ENCODE measurements at places on chromosomes 12 and 14.

DNA sequence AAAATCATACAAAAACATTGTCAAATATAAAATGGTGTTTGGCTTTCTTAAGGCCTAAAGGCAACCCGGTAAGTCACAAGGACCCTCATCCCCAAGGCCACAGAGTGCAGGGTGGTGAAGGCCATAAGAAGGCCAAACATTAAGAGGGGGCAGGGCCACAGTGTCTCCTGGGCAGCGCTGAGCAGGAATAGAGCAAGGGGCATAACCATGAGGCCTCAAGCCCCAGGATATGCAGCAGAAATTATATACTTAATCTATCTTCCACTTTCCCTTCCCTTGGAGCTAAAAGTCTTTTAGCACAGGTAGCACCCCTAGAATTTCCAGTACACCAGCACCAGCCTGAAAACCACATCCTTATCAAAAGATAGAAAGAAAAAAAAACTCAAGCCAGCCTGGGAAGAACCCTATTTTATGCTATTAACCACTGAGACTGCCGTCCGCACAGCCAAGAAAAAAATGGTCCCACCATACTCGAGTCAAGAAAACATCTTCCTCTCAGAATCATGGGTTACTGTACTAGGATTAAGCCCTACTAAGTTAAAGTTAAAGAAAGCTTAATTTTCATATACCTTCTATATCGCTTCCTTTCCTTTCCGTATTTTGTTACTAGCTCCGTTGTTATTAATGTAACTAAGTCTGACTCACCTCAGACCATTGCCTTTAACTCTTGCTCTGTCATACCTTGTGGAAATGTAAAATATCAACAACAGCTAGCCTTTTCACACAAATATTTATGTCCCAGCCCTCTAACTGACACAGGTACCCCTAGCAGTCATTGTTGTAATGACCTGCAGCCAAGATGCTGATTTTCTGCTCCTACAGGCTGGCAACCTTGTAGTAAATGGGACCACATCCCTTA lies 20.1 kb downstream of the KLRK1 start:
- DNase-seq, result no peak

- DNase-seq, result no peak
Measured at GRCh38 chr14:104939666-104940410, 15.2 kb downstream of the PLD4 start.

- DNase-seq, result peak; percentile 34
Measured at GRCh38 chr12:15996254-15996653, 85.1 kb downstream of the DERA start.

GRCh38 chr14:77554816-77555599 lies 56.4 kb upstream of the ISM2 start:
- no peak for DNase-seq

DNA sequence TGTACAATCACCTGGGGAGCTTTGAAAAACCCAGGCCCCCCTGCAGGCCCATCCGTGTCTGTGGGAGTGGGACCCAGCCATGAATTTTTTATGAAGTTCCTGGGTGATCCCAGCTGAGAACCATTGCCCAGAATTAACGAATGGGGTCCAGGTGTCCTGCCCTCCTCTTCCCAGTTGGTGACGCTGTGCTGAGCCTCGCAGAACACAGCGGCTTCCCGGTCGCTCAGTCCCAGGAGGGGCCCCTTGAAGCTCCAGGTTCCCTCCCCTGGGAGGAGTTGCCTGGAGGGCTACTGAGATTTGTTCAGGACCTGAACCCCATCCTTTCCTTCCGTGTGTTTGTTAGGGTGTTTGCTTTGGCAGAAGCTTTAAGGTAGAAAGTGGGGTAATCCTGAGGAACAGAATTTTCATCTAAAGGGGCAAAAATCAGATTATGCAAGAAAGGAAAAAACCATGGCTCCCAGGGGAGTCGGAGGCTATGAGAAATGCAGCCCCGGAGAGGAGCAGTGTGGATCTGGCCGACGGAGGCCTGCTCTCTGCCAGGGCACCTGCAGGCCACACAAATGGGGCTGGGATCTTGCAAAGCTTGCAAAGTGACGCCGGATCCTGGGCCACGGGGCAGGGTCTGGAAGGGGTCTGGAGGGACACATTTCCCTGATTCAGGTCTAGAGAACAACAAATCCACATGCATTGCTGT lies 164.7 kb upstream of the PRMT8 start:
- no peak for DNase-seq

All from NCI-H2081 (cell line).